CMK (cell line): ENCODE measurements at places on chromosomes 2 and 18.
A peak's percentile ranks its signal among the peaks of the same experiment; 100 is the strongest.

GRCh38 chr18:74060579-74060978 is 87.1 kb downstream of the FBXO15 start:
- DNase-seq, result no peak

- DNase-seq, result no peak
Observed at GRCh38 chr2:229282758-229283546, 11.9 kb upstream of the PID1 start.

DNA sequence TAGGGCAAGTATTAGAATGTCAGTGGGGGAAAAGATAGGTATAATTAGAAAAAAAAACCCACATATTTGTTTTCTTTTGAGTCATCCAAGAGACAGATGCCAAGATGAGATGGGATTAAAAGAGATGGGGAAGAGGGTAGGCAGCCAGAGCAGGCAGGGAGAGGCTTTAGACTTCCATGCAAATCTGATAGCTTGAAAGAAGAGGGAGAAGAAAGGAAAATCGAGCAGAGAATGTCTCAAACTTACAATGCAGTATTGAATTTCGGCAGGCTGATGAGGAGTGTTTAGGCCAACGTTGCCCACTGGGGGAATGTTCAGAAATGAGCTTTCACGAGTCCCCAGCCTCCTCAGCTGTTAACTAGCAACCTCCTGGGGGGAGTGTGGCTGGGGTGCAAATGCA is 91.3 kb downstream of the SPATS2L start:
- no peak for DNase-seq

DNA sequence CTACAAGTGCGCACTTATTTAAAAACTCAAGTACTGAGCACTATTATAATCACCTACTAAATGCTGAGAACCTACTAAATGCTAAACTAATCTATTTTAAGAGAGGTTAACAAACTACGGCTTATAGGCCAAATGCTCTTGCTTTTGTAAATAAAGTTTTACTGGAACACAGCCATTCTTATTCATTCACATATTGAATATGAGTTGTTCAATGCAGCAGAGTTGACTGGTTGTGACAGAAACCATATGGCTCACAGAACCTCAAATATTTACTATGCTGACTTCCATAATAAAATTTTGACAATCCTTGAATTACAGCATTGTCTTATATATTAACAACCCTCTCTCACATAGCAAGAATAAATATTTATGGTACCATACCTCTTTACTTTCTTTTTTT is 103.2 kb downstream of the ZNF521 start:
- no peak for DNase-seq

DNA sequence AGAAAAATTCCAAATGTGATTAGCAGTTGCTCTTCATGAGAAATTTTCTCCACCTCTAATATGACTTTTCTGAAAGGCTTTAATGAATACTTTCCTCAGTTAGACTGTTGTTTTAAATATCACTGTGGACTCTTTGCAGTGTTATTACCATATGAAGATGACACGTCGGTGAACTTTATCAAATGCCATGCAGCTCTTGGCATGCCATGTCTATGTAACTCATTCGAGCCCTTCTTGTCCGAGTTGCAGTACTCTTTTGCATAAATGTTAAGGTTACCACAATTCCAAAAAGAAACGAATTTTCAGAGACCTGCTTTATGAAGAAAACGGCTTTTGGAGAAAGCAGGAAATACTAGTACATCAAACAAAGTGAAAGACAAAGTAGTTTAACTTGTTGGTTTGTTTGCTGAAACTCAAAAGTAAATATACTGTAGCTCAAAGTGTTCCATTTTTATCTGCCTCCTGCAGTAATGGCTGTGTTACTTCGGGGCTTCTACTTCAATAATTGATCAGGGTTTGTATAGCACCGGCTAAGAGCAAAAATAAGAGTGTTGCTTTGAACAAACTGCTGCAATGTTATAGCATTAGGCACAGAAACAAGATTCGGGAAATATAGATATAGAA is 204.1 kb downstream of the ARHGAP15 start:
- DNase-seq, result no peak

GRCh38 chr2:170222842-170223241 is 44.9 kb downstream of the MYO3B start:
- DNase-seq, result no peak

- no peak for DNase-seq
Observed at GRCh38 chr18:22250591-22250996, 81.2 kb downstream of the GATA6 start.

DNA sequence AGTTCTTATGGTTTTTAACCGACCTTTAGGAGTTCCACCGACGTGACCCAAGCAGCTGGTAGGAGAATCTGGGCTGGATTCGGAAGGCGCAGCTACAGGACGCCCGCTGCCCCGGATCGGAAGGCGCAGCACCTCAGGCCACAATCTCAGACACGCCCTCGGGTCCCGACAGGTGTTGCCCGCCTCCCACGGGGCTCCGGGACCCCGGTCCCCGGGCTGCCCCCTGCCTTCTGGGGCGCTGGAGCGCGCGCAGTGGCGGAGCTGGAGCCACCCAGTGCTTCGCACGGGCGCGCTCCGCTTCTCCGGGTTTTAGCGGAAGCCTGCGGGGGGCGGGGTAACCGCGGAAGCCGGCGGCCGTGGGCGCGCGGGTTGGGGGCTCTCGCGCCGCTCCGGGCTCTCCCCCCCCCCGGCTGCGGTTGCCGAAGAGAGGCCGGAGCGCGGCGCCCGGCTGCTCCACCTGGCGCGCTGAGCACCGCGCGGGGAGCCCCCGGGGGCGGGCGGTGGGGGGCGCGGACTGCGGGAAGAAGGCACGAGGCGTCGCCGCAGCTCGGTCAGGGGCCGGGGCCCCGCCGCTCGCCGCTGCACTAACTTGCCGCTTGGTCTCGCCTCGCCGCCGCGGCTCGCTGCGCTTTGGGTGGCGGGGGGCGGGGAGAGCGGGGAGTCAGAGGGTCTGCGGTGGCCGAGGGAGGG is 718.8 kb downstream of the DPP10 start:
- peak; percentile 68 for DNase-seq

GRCh38 chr2:176178757-176179295 is 9.6 kb upstream of the HOXD1 start:
- DNase-seq, result no peak

DNA sequence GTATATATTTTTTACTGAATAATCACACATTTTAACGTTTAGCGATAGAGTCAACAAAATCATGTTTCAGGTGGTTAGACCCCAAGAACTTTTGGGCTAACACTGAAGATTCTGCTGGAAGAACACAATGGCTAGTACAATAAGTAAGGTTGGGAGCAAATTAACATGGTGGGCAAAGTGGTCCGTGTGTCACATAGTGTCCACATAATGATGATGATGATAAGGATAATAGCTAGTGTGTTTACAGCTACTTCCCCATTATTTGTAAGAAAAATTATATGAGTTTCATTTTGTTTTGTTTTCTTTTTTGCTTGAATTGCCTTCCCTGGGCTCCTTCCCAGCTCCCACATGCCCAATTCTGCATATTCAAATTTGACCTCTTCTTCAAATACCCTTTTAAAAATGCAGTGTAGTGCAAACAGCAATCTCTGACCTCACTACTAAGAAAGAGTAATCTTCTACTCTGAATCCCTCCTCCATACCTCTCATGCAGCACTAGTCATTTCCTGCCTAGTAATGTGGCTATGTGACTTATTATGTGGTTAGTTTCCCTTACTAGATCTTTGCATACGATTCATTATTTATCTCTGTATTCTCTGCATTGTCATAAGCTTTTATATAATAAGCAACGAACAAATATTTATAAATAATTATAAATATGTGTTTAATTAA is 16.9 kb upstream of the VPS54 start:
- DNase-seq, result no peak

GRCh38 chr2:71526141-71526540 is 72.8 kb downstream of the DYSF start:
- DNase-seq, result no peak

GRCh38 chr18:33821503-33821902 is 243.5 kb downstream of the ASXL3 start:
- no peak for DNase-seq

DNA sequence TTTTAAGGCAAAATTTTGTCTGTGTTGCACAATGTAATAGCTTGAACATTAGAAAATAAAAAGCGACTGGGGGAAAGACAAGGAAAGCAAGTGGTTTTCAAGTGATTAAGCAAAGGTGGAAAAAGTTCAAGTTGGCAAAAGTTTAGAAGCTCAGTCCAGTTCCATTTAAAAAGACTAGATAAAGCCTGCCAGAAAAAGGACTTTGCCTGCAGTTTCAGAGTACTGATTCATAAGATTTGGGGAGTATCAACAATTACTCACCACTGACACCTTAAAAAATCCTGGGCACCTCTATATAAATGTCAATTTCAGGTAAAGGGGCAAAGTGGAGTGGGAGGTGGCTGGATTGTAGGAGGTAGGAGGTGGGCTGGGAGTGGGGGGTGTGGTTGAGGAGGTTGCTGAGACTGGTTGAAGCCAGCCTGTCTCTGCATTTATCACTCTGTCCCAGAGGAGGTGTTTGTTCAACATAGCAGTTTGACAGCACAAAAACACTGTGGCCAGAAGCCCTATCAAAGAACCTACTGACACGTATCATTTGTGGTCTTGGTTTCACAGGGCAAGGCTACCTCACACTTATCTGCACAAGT is 14.6 kb downstream of the ZEB2 start:
- DNase-seq, result no peak

GRCh38 chr2:46993501-46993900 is 77.9 kb upstream of the MCFD2 start:
- DNase-seq, result no peak

- no peak for DNase-seq
Observed at GRCh38 chr18:55320424-55321264, 267.3 kb downstream of the TCF4 start.

DNA sequence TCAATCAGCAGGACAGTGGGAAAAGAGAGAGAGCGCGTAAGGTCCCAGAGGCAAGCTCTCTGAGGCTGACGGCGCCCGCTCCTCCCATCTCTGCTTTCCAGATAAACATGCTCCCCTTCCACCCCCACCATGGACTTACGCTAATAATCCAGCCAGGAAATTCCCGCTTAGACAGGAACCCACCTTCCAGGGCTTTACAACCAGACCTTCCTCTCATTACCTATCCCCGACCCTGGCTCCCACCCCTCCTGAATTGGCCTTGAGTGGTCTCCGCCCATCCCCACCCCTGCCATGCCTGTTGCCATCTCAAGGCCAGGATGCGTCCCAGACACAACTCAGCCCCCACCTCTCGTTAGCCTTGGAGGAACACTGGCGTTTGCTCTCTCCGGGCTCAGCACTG is 131.1 kb downstream of the SMAD2 start:
- DNase-seq, result no peak

DNA sequence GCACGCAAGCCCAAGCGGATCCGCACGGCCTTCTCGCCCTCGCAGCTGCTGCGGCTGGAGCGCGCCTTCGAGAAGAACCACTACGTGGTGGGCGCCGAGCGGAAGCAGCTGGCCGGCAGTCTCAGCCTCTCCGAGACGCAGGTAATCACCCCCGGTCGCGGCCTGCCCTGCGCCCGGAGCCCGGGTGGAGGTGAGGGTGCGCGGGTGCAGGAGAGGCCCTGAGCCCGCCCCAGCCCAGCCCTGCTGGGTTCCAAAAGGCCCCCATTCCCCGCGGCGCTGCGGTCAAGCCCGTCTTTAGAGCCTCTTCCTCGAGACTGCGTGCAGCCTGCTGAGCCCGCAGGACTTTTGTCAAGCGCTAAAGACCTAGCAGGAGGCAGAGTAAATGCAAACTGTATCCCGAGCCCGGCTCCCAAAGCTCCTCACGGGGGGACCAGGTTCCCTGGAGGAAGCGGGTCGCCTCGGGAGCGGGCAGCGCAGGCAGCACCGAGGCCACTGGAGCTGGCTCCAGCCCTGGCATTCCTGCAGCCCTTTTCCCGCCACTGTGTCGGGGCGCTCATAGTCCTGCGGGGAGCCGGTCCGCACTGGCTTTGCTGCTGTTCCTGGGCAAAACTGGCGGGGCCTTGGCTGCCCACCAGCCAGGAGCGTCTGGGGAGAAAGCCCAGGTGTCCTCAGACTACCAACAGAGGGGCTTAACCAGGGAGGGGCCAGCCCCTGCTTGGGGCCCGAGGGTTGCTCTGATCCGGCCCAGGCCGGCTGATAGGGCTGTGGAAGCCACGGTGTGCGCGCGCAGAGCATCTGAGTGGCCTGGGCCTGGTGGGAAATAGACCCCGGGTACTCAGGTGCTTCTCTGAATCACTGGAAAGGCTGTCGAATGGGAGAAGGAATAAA is 7.3 kb downstream of the EMX1 start:
- DNase-seq, result no peak

GRCh38 chr2:5540856-5541255 is 151.3 kb upstream of the SOX11 start:
- DNase-seq, result no peak

DNA sequence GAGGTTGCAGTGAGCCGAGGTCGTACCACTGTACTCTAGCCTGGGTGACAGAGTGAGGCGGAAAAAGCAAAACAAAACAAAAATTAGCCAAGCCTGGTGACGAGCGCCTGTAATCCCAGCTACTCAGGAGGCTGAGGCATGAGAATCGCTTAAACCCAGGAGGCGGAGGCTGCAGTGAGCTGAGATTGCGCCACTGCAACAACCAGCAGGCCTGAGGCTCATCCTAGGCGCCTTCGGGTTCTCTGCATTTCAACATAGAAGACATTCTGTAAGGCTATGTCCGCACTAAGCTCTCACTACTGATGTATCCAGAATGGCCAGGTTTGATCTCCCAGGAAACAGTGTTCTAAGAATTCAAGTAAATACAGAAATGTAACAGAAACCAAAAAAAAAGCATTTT is 23.5 kb downstream of the PTPN2 start:
- DNase-seq, result no peak

DNA sequence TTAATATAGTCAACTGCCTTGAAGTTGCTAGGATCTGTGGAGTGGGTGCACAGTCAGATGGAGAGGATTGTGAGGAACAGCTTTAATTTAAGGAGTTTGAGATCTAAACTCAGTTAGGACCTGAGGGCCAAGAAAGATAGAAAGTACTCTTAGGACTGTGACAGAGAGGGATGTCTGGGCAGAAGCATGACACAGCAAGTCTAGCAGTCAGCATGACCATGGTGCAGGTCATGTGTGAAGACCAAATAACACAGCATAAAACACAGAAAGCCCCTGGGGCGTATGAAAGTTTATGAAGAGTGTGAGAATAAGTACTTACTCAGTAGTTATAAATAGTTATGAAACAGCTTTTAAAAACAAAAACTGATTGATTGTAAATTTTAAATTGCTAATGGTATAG is 107.2 kb downstream of the GALNT1 start:
- no peak for DNase-seq

GRCh38 chr2:9201185-9201891 is 5.3 kb upstream of the ASAP2 start:
- DNase-seq, result peak; percentile 35

DNA sequence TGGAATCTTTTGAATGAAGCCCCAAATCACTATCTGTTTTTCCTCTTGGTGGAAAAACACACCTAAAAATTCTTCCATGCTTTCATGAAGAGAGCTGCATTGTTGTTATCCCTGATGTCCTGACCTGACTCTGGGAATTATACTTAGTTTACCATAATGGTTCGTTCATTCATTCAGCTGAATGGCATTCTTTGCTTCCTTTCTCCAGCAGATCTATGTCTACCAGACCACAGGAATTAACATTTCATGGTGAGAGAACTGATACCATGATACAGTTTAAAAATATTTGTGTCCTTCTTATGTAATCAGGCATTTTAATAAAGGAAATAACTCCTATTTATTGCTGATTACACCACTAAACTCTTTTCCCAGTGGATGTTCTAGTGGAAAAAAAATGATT is 11.1 kb upstream of the SLC4A10 start:
- no peak for DNase-seq

GRCh38 chr2:154329510-154329909 is 369.0 kb upstream of the KCNJ3 start:
- no peak for DNase-seq

GRCh38 chr2:224904381-224904780 is 137.9 kb downstream of the DOCK10 start:
- no peak for DNase-seq

GRCh38 chr2:46333912-46334311 is 36.7 kb downstream of the EPAS1 start:
- no peak for DNase-seq
